ENCODE measurements at places on chromosomes 3 and 15.

DNA sequence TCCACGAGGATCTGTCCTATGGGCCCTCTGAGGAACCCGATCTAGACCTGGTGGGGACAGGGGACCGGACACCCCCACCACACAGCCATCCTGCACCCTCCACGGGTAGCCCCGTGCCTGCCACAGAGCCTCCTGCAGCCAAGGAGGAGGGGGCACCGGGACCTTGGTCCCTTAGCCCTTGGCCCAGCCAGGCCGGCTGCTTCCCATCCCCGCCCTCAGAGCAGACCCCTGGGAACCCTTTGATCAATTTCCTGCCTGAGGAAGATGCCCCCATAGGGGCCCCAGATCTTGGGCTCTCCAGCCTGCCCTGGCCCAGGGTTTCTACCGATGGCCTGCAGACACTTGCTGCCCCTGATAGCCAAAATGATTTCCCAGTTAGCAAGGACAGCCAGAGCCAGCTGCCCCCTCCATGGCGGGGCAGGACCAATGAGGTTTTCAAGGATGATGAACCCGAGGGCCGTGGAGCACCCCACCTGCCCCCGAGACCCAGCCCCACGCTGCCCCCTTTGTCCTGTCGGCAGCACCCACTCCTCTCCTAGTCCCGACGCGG, 91.5 kb downstream of the TBC1D2B start:
- no peak for DNase-seq

DNA sequence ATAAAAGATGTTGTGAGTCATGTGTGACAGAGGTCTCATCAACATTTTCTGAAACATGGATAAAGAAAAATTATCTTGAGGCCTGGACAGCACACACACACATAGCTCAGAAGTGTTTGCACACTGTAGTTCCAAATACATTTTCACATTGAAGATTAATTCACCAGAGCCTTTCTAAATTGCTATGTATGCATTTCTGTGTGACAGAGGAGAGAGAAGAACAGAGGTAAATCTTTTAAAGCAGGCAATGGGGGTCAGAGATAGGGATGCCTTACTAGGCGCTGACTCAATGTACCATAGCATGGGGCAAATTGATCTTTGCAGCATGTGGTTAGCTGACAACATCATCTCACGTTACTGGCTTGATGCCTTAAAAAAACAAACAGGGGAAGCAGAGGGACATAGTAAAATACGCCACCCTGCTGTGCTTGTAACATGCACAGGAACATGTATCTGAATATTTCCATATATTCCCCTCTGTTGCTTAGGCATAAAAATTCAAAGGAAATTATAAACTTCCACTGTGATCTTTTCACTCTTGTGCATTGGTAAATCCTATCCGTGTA, 7.7 kb downstream of the POU1F1 start:
- no peak for DNase-seq

DNA sequence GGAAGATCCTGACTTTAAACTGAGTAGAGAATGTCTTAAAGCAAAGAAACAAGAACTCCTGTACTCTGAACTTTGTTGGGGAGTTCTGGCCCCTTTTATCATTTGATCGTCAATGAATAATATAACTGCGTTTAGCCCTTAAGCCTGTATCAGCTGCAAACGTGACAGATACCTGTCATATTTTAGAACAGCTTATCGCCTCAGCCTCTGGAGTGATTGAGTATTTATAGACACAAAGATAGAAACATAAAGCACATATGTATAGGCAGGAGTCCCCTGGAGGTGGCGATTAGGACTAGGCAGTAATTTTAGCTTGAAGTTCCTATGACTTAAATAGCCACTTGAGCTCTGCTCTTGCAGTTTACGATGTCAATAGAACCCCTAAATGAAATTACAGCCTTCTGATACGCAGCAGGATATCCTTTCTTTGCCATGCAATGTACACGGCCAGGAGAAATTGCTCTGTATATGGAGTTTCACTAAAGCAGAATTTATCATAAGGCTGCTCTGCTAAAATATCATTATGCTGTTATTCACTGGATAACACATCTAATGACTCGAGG, 321.8 kb downstream of the TIGIT start:
- DNase-seq = no peak

GRCh38 chr3:171825222-171825828, 15.0 kb upstream of the PLD1 start:
- DNase-seq = no peak

DNA sequence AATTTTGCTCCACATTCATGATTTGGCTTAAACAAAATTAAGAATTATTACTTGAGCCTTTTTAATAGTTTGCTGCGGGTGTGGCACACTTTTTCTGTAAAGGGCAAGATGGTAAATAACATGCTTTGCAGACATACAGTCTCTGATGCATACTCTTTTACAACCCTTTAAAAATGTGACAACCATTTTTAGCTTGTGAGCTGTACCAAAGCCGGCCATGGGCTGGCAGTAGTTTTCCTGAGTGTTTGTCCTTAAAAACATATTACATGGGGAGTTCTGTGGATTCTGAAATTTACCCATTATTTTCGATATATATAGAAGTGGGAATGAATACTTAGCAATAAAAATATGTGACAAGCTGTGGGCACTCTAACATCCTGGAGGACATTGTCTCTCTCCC, 163.4 kb downstream of the FNDC3B start:
- no peak for DNase-seq

DNA sequence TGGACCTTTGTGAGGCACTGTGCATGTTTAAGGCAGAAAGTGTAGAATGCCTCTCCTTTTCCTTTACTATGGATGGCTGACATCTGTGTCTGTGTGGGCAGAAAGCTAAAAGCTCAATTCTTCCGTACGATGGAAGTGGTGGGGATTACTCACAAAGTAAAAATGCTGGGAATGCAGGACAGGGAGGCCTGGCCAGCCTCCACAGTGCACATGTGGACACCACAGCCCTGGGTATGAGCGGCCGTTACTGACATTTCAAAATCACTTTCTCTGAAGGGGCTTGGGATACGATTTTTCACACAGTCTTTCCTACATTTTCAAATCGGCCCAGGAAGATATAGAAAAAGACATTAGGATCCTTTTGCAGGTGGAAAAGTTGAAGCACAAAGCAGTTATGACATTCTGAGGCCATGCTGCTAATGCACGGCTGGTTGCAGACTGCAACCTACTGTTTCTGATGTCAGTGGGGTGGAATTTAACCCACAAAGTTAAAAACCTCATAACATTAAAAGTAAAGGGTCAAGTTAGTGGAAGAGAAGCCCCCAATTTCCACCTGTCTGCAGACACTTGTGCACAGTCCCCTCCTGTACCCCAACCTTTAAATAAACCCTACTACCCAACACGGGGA, 27.9 kb downstream of the EHD4 start:
- no peak for DNase-seq

DNA sequence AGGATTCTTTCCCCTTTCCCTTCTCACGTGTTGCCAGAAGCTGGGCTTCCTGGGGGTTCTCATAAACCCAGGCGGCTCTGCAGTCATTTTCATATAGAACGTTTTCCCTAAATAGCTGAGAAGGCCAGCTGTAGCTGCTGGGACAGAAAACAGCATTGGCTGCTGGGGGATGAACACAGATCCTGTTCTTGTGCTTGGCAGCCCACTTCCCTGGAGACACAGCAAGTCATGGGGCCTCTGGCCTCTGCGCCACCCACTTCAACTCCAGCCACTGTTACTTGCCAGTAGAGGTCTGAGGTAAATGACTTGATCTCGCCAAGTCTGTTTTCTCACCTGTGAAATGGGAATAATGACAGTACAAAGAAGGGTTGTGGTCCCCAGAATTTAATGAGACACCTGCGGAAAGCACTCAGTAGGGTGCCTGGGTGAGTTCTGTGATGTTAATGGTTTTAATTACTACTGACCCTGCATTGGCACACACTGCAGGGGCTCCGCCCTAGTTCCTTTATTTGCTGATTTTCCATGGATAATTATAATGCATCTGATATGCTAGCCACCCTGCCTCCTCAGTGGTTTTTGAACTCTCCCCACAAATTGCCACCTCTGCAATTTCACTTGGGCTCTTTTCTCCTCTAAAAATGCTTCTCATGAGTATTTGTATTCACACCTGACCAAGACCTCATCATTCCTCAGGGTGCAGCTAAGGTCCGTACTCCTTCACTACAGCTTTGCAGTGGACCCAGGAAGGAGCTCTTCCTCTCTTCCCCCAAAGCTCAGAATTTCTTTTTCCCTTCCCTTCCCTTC, 274.7 kb downstream of the RPLP1 start:
- no peak for DNase-seq

DNA sequence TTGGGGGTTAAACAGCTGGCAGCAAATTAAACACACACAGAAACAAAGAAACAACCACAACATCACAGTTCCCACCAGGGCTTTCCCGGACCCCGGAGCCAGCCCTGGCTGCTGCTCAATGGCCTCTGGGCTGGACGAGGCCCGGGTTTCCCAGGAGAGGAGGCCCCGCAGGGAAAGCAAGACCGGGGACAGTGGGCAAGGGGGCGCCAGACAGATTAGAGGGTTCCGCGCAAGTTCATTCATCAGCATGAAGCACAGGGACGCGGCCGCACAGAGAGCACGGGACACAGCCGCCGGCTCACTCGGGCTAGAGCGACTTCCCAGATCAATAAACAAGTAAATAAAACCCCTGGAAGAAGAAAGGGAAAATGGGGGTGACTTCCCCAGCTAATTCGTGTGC, 66.4 kb upstream of the RPL32 start:
- no peak for DNase-seq

DNA sequence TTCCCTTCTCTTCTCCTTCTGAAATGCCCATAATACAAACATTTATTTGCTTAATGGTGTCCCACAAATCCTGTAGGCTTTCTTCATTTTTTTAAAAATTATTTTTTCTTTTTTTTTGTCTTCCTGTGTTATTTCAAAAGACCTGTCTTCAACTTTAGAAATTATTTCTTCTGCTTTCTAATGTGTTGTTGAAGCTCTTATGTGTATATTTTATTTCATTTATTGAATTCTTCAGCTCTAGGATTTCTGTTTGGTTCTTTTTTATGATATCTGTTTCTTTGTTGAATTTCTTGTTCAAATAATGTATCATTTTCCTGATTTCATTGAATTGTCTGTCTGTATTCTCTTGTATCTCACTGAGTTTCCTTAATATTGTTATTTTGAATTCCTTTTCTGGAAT, 63.1 kb downstream of the AP4E1 start:
- DNase-seq = no peak

GRCh38 chr3:11603628-11604027, 40.1 kb downstream of the VGLL4 start:
- no peak for DNase-seq

DNA sequence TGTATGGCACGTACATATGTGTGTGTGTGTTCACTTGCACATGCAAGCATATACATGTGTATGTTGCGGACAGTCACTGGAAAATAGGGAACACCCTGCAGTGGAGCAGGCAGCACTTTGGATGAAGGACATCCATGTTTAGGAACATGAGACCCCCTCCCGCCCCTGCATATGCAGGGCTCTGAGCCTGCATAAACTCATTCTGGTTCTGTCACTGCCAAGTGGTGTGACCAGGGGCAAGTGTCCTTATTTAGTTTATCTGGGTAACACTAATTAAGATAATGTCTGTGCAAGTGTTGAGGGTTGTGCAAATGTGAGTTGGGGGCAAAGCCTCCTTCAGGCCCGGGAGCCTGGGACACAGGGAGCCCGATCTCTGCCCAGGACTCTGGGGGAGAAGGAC, 105.7 kb downstream of the CORO2B start:
- no peak for DNase-seq

DNA sequence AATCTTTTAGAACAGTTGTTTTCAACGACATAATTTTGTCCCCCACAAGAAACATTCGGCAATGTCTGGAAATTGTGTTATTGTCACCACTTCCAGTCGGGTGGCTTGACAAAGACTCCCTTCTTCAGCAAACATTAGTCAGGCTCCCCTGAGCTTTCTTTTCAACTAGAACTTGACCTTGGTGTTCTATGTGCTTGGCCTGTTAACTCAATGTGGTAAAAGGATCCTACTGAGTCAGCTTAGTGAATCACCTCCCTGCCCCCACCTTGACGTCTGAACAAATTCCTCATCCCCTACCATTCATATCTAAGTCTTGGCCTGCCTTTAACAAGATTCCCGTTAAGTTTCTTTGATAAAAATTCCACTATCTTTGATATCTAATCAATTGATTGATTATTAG, 465.0 kb upstream of the ROBO1 start:
- no peak for DNase-seq

All from stimulated activated naive CD4-positive, alpha-beta T cell treated with Interleukin-2 at 50 U/mL for 16 hours (primary cell).